ENCODE measurements at places on chromosomes 5 and 9.

DNA sequence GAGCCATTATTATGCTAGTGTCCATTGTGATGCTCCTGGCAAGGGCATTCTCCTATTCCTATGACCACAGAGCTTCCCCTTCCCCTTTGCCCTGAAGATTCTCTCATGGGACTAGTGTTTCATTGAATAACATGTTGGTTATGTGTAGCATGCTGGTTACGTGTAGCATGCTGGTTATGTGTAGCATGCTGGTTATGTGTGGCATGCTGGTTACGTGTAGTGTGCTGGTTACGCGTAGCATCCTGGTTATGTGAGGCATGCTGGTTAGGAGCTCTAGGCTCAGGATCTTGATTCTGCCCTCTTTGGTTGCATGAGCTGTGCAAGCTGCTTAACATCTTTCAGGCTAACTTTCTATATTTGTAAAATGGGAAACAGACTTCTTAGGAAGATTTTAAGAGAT is 46.5 kb upstream of the GPR151 start:
- no peak for DNase-seq

GRCh38 chr5:156482818-156483217 is 155.9 kb downstream of the SGCD start:
- DNase-seq = no peak

DNA sequence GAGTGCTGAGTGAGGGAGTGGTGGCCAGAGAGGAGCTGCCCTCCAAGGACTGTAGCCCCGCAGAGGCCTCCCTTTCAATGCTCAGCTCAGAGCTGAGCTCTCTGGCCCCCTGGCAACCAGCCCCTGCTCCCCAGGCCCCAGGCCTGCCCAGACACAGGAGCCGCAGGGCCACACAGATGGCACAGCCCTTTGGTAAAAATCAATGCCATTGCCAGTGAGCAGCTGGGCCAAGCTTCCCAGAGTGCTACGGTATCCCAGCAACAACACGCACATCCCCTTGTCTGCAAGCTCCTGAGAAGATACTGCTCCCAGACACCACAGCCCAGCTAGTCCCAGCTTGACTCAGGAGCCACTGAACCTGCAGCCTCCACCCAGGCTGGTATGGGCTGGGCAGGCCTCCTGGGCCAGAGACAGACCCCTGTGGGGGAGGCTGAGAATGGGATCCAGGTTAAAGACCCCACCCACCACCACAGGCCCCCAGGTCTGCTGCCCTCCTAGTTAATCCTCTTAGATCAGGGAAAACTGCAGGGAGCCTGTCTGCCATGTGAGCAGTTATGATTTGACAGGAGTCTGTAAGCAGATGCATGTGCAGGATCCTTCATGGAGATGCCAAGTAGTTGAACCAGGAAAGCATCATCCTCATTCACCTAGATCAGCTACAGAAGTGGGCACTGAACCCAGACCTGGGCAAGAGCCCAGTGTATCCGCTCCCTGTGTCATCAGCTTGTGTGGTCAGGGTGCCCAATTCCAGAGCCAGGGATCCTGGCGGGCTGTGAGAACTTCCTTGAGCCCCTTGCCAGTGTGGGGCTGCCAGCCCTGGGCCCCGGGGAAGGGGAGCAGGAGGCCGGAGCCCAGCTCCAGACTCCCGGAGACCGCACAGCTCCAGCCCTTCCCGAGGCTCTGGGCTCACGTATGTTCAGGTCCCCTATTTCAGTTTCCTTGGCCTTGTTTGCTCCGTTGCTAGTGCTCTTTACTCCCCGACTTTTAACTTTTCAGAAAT is 26.7 kb upstream of the ADAMTS2 start:
- DNase-seq = no peak

GRCh38 chr9:5892456-5893133 is 1.9 kb downstream of the MLANA start:
- no peak for DNase-seq
